ENCODE measurements at places on chromosomes 3 and 15.

- no peak for DNase-seq
Observed at GRCh38 chr15:50135031-50135551, 16.1 kb upstream of the ATP8B4 start.

DNA sequence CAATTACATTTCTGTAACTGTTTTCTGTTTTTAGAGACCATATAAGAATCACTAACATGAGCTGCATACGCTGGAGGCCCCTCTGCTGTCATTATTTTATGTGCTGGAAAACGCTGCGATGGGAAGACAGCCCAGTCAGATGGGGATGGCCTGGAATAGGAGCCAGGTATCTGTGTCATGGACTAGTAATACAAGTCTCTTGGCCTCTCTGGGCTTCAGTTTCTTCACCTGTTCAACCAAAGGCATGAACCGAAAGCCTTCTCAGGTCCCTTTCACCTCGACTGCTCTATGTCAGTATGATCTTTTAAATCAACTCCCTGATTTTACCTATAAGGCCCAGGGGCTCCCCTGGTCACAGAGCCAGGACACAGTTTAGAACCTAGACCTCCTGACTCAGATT, 14.6 kb upstream of the RFTN1 start:
- no peak for DNase-seq

DNA sequence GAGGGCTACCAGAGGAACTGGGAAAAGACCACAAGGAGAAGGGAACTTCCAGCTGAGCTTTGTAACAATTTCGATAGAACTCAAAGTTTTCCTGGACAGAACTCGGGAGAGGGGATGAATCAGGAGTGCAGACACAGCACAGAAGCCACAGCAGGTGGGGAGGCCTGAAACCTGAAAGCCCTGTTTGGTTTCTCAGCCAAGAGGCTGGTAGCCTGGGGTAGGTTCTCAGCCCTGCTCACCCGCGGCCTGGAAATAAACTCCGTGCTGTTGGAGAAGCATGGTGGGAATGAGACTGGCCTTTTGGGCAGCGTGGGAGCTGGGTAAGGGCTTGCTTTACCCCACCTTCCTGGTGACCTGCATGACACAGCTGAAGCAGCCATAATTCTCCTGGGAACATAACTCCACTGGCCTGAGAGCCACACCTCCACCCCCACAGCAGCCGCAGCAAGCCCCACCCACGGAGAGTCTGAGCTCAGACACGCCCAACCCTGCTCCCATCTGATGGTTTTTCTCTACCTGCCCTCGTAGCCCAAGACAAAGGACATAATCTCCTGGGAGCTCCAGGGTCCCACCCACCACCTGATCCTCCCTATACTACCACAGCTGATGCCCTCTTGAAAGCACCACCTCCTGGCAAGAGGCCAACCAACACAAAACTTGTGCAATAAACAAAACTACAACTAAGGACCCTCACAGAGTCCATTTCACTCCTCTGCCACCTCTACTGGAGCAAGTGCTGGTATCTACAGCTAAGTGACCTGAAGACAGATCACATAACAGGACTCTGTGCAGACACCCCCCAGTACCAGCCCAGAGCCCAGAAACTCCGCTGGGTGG, 52.5 kb upstream of the CHRM5 start:
- DNase-seq, result no peak

DNA sequence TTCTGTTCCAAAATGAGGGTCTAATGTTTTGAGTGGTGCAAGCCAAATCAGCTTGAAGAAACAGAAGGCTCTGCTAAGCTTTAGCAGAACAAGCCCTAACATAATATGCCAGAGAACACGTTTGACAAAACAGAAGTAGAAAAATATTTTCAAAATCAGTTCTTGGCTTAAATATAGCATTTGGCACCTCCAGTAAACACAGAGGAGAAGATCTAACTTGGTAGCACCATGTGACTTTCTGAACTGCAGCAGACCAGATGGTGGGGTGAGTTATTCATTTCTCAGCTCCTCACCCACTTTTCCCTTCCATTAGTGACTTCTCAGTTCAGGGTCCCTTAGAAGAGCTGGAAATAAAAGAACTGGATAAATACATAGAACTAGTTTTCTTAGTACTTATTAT, 395.8 kb downstream of the MAGI1 start:
- no peak for DNase-seq

DNA sequence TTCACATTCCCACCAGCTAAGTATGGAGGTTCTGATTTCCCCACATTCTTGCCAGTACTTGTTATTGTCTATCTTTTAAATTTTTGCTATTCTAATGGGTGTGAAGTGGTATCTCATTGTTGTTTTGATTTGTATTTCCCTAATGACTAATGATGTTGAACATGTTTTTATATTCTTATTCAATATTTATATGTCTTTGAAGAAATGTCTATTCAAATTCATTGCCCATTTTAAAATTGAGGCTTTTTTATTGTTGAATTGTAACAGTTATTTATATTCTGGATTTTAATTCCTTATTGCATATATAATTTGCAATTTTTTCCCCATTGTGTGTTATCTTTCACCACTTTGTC, 255.3 kb downstream of the EDEM1 start:
- DNase-seq, result no peak

DNA sequence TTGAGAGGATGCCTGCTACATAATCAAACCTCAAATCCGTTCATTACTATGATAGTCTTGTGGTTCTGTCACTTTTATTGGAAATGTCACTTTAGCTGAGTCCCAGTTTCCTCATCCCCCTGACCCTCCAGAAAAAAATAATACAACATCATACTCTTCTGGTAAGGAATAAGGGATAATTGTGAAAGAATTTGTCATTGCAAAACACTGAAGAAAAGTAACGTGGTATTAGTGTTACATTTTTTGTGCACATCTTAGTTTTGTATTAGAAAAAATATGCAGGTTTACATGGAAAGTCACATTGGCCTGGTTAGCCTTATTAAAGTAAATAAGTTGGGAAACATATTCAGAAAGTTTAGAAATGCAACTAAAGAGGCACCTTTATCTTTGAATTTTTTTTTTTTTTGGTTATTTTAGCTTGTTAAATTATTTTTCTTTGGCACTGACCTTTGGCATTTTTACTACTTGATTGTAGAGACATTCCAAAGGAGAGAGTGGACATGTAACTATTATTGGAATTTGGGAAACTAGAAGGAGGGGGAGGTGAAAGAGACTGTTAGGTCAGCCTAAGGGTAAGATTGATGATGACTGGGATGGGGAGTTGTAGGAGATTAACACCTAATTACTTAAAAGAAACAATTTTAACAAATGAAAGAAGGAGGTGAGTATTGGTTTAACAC, 462.2 kb upstream of the RARB start:
- no peak for DNase-seq

GRCh38 chr3:120111898-120112297, 17.7 kb upstream of the GSK3B start:
- DNase-seq, result no peak

GRCh38 chr3:153146191-153147053, 15.6 kb upstream of the RAP2B start:
- DNase-seq, result no peak

DNA sequence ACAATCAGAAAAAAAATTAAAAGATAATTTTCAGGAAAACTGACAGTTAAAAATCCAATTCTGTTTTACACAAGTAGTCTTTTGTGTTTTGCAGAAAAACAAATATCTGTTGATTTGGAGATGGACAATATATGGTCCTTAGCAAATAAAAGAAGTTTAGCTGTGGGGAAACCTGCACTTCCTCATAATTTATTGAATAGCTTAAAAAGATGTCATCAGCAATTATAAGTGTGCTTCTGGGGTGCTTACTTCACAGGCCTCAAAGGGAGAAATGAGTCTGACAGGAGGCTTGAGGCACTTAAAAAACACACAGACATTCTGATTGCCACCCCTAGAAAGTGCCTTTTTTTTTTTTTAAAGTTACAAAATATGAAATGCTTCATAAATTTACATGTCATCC, 31.6 kb upstream of the CERS3 start:
- DNase-seq, result no peak

- no peak for DNase-seq
Observed at GRCh38 chr3:71721651-71722157, 3.5 kb downstream of the EIF4E3 start.

- DNase-seq, result no peak
Observed at GRCh38 chr15:29449136-29449535, 179.5 kb upstream of the NSMCE3 start.

GRCh38 chr3:148532326-148532725, 165.4 kb upstream of the AGTR1 start:
- no peak for DNase-seq

DNA sequence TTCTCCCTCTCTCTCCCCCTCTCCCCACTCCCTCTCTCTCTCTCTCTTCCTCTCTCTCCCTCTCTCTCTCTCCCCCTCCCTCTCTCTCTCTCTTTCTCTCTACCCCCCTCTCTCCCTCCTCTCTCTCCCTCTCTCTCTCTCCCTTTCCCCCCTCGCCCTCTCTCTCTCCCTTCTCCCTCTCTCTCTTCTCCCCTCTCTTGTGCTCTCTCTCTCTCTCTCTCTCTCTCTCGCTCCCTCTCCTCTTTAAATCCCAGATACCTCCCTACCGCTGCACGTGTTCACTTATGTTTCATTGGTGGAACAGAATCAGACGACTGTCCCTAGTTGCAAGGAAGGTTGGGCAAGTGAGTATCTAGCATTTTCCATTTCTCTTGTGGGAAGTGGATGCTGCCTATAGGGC, 166.5 kb downstream of the EBLN2 start:
- no peak for DNase-seq

DNA sequence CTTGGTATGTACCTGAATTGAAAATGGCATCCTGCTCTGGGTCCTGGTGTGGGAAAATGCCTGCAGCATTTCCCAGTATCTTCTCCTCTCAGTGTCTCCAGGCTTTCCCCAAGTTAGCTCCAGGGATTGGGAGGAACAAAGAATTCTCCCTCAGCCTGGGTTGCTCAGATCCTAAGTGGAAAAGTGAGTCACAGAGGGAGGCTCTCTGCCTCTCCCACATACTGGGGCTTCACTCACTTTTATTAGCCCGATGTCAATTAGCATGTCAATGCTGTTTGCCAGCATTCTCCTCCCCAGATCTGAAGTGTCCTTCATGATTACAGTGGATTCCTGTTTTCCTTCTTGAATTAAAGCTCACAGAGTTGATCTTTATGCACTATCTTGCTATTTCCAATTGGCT, 655.0 kb downstream of the EPHA3 start:
- no peak for DNase-seq

DNA sequence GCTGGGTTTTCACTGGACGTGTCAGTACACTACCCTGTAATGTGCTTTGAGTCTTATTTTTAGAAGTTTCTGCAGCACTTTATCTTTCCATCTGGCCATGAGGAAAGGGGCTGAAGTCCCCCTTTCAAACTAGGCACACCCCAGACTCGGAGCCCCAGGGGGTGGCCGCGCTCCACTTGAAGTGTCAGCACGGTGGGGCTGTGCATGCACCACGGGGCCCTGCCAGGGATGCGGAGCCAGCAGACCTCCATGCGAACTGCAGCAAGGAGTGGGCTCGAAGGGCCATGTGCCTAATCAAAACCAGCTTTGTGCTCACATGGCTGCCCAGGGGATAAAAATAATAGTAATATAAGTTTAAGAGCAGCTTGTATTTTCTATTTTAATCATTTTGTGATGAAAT, 100.9 kb upstream of the HACD2 start:
- no peak for DNase-seq

- DNase-seq, result peak; percentile 97
Observed at GRCh38 chr3:39383881-39384664, 903 bp downstream of the SLC25A38 start.

- DNase-seq, result no peak
Observed at GRCh38 chr3:133401374-133402135, 1.7 kb downstream of the BFSP2 start.

DNA sequence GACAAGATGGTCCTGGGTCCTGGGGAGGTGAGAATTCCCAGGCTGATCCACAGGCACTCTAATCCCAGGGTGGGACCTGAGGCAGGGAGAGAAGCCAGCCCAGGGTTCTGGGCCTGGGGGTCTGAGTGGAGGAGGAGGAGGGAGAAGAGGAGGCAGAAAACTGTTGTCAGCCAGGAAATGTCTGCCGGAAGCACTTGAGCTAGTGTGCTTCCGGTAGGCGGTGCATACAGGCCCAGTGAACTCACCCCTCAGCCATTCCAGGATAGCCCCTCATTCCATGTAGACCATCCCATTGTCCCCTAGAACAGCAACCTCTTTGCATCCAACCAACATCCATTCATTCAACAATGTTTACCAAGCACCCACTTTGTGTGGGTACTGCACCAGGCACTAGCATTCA, 47.9 kb upstream of the LCTL start:
- no peak for DNase-seq

Measured in activated CD8-positive, alpha-beta memory T cell treated with anti-CD3 and anti-CD28 coated beads, Interleukin-2, amount 50 U/mL, for 48 hours (primary cell).